ENCODE measurements at places on chromosomes 16 and 17.
A peak's percentile ranks its signal among the peaks of the same experiment; 100 is the strongest.

- no peak for DNase-seq
Observed at GRCh38 chr17:3980381-3981014, 16.3 kb upstream of the ATP2A3 start.

DNA sequence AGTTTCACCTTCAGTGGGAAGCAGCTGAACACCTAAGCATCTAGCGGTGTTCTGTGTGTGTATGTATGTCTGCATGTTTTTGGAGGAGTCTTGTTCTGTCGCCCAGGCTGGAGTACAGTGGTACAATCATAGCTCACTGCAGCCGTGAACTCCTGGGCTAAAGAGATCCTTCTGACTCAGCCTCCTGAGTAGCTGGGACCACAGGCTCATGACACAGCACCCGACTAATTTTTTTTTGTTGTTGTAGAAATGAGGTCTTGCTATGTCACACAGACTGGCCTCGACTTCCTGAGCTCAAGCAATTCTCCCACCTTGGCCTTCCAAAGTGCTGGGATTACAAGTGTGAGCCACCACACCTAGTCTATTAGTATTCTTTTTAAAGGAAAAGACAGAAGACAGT, 30.2 kb upstream of the FAAP100 start:
- no peak for DNase-seq

- no peak for DNase-seq
Observed at GRCh38 chr16:66434619-66435430, 7.7 kb downstream of the BEAN1 start.

DNA sequence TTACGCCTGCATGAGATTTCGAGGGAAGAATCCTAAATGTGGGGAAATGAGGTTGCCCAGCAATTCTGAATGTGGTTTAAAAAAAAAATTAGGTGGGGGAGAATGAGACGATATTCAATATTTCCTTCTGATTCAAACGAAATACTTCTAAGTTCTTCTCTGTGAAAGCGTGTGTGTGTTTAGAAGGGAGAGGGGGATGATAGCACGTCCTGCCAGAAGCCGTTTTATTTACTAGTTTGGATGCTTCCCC, 47.8 kb downstream of the TBC1D16 start:
- DNase-seq = no peak

DNA sequence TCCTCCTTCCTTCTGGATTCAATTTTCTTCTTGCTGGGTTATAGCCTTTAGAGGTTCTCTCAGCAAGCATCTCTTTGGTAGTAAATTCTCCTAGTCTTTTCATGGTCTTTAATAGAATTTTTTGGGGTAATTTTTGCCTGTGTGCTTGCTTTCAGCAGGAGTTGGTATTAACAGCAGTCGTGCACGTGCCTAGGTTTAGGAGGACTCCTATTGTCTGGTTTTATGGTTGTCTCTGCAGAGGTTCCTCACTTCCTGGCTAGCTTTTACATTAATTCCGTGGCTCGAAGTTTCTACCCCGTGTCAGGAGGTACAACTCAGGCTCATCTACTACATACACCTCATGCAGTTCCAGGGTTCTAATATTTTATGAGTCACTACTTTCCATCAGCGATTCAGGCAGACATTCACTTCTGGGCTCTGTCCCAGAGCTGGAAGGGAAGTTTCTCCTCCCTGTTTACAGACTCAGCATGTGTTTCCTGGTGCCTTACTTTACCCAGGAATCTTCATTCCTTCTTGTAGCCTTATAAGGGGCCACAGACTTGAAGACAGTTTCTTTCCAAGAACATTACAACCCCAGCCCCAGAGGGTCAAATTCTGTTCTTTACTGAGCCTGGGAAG, 643.6 kb downstream of the HS3ST4 start:
- no peak for DNase-seq

- DNase-seq = no peak
Observed at GRCh38 chr17:32878211-32878610, 1.3 kb upstream of the MYO1D start.

DNA sequence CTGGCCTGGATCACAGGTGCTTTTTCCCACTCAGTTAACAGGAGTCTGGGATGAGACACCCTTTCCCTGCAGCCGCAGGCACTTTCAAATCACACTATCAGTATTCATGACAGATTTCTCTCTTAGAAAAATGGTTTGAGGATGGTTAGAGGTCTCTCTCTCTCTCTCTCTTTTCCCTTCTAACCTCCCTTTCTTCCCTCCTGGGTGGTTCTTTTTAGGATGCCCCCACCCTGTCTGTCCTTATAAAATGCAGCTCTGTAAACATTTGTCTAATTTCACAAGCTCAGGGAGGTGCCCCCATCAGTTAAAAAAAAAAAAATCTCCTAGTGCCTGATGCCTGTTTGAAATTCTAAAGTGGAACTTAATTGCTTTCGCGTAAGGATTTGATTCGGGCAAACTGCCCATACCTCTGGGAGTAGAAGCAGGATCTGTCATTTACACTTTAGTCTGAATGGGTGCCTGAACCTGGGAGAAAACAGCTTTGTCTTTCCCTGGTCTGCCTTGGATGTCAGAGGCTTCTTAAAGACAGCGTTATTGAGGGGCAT, 158.8 kb downstream of the CCDC182 start:
- no peak for DNase-seq

GRCh38 chr16:12542818-12543699, 260.6 kb downstream of the CPPED1 start:
- DNase-seq = no peak

DNA sequence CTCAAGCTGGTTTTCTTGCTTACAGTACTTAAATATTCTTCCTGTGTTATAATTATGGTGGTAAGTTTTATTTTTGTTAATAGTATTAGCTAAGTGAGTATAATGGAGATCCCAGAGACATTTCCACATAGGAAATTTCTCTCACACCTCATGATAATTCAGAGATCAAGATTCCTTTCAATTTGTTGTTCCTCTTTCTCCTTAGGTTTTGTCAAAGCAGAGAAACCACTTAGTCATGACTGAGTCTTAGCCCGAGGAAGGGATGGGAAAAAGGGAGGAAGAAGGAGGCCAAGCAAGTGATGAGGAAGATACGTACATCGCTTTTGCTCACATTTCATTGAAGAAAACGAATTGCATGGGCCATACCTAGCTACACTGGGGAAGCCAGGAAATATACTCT, 18.4 kb downstream of the ESRP2 start:
- DNase-seq = no peak

GRCh38 chr16:23512168-23512695, 1.9 kb upstream of the GGA2 start:
- DNase-seq = no peak

DNA sequence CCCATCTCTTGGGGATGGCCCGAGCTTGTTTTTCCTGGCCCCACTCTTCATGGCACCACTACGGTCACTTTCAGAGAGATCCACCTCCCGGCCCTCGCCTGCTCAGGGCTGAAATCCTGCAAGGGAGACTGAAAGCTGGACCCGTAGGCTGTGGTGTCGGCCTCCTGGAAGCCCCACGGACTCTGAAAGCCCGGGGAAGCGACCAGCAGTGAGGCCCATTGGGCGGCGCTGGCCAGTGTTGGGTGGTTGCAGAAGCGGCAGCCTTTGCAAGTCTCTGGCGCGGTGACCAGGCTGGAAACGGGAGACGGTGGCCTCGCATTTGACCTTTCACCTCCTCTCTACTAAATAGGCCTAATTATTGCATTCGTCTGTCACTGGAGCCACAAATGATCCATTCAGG, 186.0 kb upstream of the FOXF1 start:
- no peak for DNase-seq

DNA sequence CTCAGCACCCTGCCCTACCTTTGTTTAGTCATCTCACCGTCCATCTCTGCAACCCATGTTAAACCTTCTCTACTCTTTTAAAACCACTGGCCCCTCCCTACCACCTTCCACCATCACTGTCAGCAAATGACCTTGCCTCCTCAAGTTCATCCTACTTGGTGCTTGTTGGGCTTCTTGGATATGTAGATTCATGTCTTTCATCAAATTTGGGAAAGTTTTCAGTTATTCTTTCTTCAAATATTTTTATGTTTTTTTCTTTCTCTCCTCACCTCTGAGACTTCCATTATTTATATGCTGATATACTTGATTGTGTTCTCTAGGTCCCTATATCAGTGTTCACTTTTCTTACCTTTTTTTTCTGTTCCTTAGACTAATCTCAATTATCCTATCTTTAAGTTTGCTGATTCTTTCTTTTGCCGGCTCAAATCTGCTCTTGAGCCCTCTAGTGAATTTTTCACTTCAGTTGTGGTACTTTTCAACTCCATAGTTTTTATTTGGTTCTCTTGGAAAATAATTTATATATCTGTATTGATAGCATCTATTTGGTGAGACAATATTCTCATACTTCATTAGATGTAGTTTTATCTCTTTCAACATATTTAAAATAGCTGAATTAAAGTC, 28.7 kb upstream of the ALDH3A2 start:
- DNase-seq = no peak

GRCh38 chr16:9118170-9118569, 26.7 kb downstream of the HAPSTR1 start:
- DNase-seq = no peak

GRCh38 chr16:36336-36984, 16.9 kb downstream of the POLR3K start:
- no peak for DNase-seq

- DNase-seq = no peak
Observed at GRCh38 chr17:48871551-48872351, 20.8 kb upstream of the ATP5MC1 start.

GRCh38 chr17:42985225-42985624, 4.9 kb downstream of the RUNDC1 start:
- DNase-seq = no peak

DNA sequence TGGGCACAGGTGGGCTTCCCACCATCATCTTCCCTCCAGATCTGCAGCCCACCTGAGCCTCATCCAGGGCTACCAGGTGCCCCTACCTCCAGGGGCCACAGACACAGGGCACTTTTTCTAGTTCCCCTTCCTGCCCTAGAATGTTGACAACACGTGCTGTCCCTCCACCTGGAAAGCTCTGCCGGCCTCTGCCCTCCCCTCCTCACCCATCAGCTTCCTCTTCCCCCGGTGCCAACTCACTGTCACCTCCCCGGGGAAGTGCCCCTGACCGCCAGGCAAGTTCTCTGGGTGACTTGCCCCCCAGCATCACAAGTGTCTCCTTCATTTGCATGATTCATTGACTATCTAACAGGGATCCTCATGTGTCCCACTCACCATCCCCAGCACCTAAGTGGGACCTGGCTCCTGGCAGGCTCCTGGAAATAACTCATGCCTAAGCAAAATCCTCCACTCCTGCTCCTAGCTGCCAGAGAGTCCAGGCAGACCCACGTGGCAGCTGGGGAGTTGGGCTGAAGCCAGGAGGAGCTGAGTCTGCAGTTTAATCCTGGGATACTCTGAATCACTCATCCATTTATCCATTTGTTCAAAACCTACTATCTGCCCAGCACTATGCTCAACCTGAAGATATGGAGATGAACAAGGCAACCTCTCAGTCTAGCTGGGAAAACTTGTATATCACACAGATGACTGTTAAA, 304.4 kb downstream of the FOXL1 start:
- no peak for DNase-seq

GRCh38 chr16:88957887-88958577, 19.0 kb downstream of the CBFA2T3 start:
- no peak for DNase-seq

- DNase-seq = no peak
Observed at GRCh38 chr16:6749698-6750097, 582.9 kb upstream of the RBFOX1 start.

DNA sequence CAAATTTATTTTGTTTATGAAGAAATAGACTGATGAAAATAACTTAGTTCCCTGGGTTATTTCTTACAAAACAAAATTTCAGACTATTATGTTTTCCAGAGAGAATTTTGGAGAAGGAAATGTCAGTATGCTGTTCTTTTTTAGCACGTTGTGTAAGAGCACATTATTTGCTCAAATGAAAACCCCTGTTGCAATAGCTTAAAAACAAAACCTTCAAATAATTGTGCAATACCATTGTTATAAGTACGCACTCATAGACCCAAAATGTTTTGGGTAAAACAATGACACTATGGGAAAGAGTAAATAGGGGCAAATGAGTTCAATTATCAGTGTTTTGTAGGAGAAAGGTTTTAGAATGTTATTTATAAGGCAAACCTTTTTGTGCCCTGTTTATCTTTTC, 18.2 kb downstream of the VMP1 start:
- no peak for DNase-seq

- DNase-seq = peak; percentile 98
Observed at GRCh38 chr17:4709794-4710692, at the start of gene ARRB2. Gene ARRB2, plus strand, starts transcription at chr17:4710632. Its CDS starts 90 bp downstream, at chr17:4710722.

DNA sequence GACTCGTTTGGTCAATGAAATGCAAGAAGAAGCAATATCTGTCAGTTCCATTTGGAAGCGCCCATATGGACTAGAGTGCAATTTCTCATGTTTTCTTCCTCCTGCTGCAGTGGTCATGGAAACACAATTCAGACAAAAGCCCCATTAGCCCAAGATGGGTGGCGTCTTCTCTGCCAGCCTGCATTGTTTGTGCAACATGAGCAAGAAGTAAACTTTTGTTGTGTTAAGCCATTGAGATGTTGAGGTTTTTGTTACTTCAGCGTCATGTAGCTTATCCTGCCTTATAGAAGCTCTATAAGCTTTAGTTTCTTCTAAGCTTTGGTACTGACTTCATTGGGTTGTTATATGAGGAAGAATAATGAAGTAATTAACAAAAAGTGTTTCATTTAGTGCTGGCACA, 137.4 kb downstream of the NPIPB5 start:
- no peak for DNase-seq

GRCh38 chr17:7883781-7884386, 4.7 kb upstream of the CHD3 start:
- no peak for DNase-seq

DNA sequence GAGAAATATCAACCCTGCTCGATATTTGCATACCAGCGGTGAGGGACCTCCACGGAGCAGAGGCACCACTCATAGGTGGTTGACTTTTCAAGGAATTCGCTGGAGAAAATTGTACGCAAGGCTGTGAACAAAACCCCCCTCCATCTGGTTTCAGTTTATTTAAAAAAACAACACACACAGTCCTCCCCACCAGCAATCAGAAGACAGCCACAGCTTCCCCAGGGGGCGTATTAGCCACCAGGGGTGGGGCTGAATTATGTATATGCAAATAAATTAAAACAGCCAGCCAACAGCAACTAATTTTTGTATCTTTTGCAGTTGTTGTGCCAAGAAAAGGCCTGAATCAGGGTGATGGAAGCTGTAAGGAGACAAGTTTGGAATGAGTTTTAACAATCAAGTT, 5.9 kb upstream of the HSD11B2 start:
- no peak for DNase-seq

DNA sequence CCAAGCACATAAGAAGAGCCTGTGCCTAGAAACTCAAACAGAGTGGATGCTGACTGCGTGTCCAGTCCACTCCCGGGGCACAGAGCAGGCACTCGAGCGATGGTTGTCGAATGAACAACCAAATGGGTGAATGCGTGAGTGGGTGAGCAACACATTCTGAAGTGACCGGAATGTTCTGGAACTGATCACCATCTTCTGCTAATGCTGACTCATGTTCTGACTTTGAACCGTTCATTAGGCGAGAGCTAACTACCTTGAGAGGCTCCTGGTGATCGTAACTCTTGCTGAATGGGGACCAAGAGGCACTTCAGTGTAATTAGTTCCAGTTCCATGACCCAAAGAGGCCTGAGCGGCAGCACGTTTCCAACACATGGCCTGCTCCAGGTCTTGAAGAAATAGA, 37.9 kb downstream of the IRF8 start:
- no peak for DNase-seq

- DNase-seq = no peak
Observed at GRCh38 chr16:15899538-15900100, 11.2 kb upstream of the CEP20 start.

GRCh38 chr16:82658796-82659195, 32.0 kb downstream of the CDH13 start:
- DNase-seq = no peak

All from stimulated activated CD4-positive, alpha-beta T cell treated with anti-CD3 and anti-CD28 coated beads, Interleukin-15, amount 100 ng/mL, for 1 hour (primary cell).